ENCODE measurements at places on chromosomes 12 and 14. TPM values are rescaled to one million over a fixed set of nuclear protein-coding genes. Genes with fewer than 3 reads are reported as not detected.

The PLA2G1B gene
- 1.8 TPM for total RNA-seq

- DNase-seq: no peak
Measured at GRCh38 chr12:64882687-64883086, 58.2 kb downstream of the TBC1D30 start.

DNA sequence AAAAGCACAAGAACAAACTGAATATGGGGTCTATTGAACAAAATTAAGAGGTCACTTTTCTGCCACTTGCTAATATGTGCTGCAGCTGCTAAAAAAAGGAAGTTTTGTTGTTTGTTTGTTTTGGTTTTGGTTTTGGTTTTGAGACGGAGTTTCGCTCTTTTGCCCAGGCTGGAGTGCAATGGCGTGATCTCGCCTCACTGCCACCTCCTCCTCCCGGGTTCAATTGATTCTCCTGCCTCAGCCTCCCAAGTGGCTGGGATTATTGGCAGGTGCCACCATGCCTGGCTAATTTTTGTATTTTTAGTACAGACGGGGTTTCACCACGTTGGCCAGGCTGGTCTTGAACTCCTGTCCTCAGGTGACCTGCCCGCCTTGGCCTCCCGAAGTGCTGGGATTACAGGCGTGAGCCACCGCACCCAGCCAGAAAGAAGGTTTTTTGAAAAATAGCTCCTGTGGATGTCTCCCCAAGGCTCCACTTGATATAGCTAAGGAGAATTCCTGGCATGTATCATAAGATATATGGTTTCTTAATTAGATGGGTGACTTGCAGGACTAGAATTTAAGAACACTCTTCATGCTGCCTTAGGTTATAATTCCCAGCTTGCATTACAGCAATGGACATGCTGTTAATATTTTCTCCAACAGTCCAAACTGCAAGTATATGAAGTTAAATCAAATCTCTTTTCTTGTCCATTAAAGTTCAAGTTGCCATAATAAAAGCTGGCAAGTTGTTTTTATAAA, 237.6 kb upstream of the AMIGO2 start:
- DNase-seq: no peak

GRCh38 chr12:1880876-1881275, 37.6 kb downstream of the CACNA2D4 start:
- no peak for DNase-seq

GRCh38 chr14:63867933-63868921, 15.4 kb downstream of the SYNE2 start:
- no peak for DNase-seq

DNA sequence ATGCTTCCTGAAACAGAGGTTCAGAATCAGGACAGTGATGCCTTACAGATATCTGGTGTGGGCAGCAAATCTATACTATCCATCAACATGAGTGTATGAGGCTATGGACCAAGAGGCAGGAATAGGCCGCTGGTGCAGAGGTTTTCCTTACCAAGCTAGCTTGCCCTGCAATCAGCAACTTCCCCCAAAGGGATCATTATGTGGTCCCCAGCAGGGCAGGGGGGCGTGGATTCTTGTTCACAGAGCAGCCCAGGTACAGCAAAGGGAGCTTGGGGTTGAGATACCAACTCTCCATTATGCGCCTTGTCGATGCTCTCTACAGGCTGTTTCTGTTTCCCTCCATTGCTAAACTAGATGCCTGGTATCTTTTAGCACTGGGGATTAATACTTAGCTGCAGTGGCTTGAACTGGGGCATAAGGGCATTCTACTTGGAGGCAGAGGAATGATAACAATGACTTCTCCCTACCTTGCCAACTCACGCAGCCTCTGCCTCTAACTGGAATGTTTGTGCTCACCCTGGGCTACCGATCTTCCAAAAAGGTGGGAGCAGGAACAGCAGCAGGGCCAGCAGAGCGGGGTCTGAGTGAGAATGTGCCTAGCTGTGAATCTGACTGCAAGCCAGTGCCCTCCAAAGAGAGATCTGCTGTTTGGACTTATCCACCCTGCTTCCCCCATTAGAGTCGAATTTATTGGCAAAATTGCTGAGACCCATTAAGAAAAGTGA, 10.3 kb upstream of the KRT1 start:
- no peak for DNase-seq
